ENCODE measurements at places on chromosomes 16 and 17.

DNA sequence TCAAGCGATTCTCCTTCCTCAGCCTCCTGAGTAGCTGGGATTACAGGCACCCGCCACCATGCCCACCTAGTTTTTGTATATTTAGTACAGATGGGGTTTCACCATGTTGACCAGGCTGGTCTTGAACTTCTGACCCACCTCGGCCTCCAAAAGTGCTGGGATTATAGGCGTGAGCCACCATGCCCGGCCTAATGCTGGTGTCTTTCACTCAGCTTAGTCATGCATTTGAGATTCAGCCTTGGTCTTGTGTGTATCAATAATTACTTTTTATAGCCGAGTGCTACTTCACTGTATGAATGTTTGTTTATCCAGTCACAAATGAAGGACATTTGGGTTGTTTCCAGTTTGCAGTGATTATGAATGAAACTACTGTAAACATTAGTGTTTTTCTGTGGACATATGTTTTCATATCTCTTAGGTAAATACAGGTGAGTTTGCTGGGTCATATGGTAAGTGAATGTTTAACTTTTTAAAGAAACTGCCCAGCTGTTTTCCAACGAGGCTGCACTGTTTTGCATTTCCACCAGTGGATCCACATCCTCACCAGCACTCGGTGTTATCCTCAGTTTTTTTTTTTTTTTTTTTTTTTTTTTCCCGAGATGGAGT, 11.0 kb upstream of the PLCG2 start:
- DNase-seq: no peak

GRCh38 chr16:73054125-73054484, 6.2 kb upstream of the ZFHX3 start:
- no peak for DNase-seq

DNA sequence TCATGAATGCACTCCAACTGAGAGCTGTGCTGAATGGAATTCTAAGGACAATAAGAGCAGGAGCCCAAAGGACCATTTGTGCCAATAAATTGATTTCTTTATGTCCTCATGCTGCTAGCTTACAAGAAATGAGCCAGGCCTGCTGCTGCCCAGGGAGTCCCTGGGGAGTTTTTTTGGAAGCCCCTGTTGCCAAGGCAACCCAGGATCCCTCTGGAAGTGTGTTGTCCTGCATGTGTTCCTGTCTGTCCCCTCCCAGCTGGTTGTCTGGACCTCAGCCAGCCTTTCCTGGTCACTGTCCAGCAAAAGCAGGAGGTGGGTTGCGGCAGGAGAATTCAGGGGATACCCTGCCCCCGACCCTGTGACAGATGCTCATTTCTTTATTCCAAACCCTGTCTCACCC, 51.0 kb upstream of the GPRC5B start:
- DNase-seq: no peak

DNA sequence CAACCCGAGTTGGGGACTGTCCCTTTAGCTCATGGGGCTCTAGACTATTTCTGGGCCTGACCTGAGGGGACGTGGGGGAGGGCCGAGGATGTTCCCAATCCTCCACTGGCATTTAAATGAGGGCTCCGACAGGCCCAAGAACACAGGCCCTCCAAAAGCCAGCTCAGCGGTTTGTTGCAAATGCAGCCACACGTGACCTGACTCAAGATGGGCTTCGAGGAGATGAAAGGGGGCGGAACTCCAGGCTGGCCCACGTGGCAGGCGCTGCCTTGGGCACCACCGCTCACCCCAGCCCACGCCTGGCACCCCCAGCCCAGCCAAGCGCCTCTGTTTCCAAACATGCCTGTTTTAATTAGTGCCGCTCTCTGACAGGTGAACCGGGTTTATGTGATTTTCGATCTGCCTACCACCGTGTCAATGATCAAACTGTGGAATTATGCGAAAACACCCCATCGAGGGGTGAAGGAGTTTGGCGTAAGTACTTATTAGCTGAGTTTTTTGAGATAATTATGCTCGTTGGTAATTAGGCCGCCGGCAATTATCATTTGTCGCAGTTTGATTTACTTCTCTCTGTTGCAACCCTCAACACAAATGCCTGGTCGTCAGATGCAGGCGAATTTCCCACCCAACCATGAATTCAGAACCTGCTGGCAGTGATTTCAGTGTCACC, 226.7 kb downstream of the KATNIP start:
- no peak for DNase-seq

DNA sequence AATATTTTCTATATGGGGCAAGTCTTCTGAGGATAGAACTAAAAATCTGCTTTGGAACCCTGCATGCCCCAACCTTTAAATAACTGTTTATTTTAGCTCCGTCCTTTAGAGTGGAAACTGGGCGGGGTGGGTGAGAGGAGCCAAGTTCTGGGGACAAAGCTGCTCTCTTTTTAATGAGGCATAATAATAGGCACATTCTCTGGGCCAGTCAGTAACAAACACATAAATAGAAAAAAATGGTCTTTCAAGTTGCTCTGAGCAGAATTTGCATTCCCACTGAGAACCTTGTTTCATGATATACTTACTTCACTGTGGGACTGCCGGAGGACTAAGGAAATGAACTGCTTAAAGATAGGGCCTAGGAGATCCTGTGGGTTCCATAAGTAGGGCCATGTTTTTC, 51.5 kb downstream of the KNOP1 start:
- no peak for DNase-seq

GRCh38 chr16:88059701-88060386, 108.6 kb downstream of the BANP start:
- no peak for DNase-seq

DNA sequence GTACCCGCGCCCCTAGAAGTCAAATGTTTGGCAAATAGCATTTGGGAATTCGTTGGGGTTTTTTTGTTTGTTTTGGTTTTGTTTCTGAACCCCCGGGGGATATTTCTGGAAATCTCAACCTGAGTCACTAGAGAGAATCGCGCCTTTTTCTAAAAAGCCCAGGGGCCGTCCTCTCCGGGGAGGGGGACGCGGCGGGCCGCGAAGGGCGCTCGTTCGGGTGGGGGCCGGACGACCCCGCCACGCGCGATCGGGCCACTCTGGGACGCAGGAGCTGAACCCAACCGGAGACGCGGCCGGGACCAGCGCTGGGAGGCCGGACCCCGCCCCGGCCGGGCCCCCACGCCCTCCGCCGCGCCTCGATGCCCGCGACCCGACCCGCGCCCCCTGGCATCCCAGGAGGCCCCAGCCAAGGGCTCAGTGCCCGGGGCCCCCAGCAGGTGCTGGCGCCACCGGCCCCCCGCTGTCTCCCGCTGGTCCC, 302 bp downstream of the LITAF start:
- no peak for DNase-seq

- no peak for DNase-seq
These were observed 1.3 kb downstream of the CDR2 start for GRCh38 chr16:22372882-22373661.

- no peak for DNase-seq
These were observed 24.4 kb downstream of the SNN start for GRCh38 chr16:11692651-11693050.

DNA sequence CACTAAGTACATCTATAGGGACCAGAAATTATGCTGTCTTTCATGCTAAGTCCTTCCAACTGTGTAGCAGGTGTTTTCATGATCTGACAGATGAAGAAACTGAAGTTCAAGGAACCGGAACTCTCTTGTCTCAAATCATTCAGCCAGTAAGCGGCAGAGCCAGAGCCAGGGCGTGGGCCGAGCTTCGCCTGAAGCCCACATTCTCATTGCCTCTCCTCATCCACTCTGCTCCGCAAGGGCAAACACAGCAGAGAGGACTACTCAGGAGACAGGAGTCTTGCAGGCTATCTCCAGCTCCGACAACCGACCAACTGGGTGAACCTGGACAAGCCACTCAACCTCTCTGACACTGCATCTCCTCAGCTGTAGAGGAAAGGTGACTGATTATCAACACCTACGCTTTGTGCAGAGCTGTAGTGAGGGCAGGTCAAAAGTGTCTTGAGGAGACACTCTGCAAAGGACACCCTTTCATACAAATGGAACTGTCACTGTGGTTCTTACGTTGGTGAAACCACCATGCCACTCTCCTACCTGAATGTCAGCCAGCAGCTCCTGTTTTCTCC, 72.9 kb downstream of the CYTH1 start:
- no peak for DNase-seq

- DNase-seq: no peak
These were observed 108.6 kb upstream of the GOT2 start for GRCh38 chr16:58842746-58843145.

- no peak for DNase-seq
These were observed 526.7 kb upstream of the TOM1L1 start for GRCh38 chr17:54373970-54374369.
